Liver (tissue), 10 donors: ENCODE measurements at places on chromosomes 2 and 18. TPM values are rescaled to one million over a fixed set of nuclear protein-coding genes. Genes with fewer than 3 reads are reported as not detected.

POMC gene
- total RNA-seq = 7.8 TPM

TM4SF20 gene
- total RNA-seq = not detected

DNA sequence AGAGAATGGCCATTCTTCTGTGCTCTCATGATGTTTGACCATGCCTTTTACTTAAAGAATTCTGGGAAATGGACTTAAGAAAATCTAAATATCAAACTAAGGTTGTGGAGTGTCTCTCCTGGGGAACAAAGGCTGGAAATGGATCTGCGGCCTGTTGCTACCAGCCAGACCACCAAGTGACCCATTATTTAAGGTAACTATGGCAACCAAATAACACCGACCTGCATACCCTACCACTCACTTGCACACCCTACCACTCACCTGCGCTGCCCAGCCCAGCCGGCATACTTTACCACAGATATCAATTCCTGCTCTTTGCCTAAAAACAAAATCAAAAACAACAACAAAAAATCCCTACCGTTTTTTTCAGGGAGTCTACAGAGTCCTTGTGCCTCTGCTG is 203.2 kb downstream of the NBAS start:
- H3K4me1 ChIP-seq = no peaks in the 10 kb centered on the region
- DNase-seq = no peak
- no peak overlapping the region for H3K27ac ChIP-seq
- H3K27me3 ChIP-seq = no peaks in the 10 kb centered on the region
- no peak overlapping the region for H3K4me3 ChIP-seq

- H3K27me3 ChIP-seq = no peaks in the 10 kb centered on the region
- H3K4me1 ChIP-seq = no peaks in the 10 kb centered on the region
- DNase-seq = no peak
- no peak overlapping the region for H3K27ac ChIP-seq
- H3K4me3 ChIP-seq = no peak overlapping the region
Measured at GRCh38 chr18:54162431-54162830, 62.0 kb downstream of the MBD2 start.

DNA sequence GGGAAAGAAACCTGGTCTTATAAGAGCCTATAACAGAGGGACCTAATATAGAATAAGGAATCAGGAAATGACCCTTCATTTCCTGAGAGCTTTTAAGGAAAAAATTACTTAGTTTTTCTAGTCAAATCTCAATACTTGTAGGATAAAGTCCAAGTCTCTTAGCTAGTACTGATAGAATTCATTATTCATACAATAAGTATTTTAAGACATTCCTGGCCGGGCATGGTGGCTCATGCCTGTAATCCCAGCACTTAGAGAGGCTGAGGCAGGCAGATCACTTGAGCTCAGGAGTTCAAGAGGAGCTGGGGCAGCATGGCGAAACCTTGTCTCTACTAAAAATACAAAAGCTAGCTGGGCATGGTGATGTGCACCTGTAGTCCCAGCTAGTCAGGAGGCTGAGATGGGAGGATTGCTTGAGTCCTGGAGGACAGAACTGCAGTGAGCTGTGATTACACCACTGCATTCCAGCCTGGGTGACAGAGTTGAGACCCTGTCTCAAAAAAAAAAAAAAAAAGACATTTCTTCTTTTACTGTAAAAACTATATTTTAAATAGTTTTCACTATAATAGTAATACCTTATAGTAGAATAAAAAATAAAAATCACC is 3.2 kb downstream of the RAB3GAP1 start:
- H3K36me3 ChIP-seq = no peaks in the 10 kb centered on the region
- no peaks in the 10 kb centered on the region for H3K27me3 ChIP-seq
- DNase-seq = no peak

TCF7L1 gene
- total RNA-seq = 1.6 TPM

DNA sequence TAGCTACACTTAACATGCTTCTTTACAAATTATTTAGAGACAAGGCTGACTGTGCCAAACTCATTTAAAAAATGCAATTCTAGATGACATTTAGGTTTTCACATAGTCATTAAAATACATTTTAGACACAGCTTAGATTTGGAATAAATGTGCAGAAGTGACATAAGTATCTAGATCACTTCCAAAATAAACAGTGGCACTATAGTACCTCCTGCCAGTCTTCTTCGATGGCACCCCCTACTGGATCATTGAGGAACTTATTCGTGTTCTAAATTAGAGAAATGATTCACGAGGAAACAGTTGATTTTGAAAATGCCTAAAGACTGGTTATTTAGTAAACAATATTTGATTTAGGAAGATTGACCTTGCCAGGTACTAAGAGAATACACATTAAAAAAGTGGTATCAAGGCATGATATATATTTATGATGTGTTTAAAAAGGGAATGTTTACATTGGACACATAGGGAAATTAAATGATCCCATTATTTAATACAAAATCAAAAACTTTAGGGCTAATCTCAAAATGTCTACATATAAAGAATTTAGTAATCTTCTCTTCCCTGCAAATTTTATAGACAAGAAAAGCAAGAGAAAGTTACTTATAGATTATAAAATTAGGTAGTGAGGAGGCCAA is 323.9 kb downstream of the XIRP2 start:
- H3K27me3 ChIP-seq = no peaks in the 10 kb centered on the region
- no peak for DNase-seq
- H3K4me3 ChIP-seq = no peak overlapping the region
- no peaks in the 10 kb centered on the region for H3K36me3 ChIP-seq

DNA sequence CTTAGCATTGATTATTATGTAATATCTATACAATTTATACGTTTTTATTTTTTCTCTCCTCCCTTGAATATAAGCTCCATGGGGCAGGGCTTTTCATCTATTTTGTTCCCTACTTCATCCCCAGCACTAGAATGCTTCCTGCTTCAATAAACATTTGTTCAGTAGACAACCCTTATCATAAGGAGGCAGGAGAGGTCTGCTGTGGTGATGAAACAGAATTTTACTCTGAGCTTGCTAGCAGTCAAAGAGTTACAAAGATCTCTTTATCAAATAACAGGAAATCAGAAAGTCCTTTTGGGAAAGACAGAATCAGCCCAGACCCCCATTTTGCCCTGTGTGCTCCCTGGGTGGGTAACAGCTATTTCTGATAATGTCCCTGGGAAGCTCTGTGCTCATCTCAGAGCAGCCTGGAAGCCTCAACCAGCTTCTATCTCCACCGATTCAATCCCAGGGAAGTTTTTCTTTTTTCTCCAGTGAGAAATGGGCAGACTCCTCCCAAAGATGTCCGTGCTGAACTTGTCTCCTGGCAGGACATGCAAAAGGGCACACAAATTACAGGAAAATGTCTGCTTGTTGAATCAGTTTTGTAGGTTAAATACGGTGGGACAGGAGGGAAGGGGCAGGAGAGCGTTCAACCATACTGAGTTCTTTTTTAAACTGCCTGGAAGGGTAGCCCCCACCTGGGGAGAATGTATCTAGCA is 84.7 kb upstream of the PKDCC start:
- H3K27me3 ChIP-seq = no peaks in the 10 kb centered on the region
- H3K4me3 ChIP-seq = no peak overlapping the region
- no peak for DNase-seq

DNA sequence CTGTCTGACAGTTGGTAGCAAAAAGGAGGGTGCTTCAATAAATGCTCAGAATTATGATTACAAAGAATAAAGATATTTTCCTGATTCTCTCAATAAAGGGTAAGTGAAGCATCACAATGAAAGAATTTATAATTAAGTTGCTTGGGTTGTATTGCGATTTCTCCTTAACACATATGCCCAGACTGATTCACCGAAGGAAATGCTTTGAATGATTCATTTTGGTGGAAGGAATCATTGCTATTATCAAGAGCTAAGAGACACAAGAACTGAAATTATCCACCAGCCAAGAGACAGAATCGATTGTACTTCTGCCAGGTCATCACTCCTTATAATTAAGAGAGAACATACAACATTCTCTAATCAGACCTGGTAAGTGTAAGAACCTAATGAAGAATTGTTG is 301.4 kb downstream of the NR4A2 start:
- no peak overlapping the region for H3K4me3 ChIP-seq
- no peak overlapping the region for H3K27ac ChIP-seq
- no peaks in the 10 kb centered on the region for H3K36me3 ChIP-seq
- H3K27me3 ChIP-seq = no peaks in the 10 kb centered on the region
- DNase-seq = no peak

DAW1 gene
- total RNA-seq = not detected

DNA sequence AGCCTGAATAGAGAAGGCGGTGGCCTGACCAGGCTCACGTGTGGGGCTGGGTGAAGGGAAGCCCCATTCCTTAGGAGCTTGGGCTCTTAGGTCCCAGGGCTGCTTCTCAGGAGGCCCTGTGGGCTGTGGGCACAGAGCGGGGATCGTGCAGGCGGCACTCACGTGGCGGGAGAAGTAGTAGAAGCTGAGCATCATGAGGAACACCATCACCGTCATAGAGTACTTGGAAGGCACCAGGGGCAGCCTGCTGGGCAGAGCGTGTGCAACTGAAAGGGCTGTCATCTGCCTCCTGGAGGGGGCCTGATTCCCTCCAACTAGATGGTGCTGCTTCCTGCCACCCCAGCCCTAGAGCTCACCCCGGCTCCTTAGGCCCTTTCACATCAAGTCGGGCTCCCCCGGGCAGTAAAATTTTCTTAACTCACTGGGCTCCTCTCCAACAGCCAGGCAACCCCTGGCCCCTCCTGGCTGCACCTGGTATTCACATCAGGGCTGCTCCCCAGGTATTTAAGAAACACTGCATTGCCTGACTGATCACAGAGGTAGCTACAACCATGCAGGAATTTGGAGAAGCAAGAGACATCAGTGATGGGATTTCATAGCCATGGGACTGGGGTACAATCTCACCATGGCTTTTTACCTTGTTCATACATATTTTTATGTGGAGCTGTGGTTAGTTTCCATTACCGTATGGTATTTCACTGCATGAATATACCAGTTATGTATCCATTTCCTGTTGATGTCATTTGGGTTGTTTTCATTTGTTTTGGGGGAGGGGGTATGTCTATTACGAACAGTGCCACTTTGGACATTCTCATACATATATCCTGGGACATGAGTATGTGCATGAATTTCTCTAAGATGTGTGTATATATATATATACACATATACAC is 32.9 kb downstream of the CENPO start:
- H3K36me3 ChIP-seq = peaks cover 2% of the 10 kb centered on the region
- H3K27me3 ChIP-seq = no peaks in the 10 kb centered on the region

CDH7 gene
- total RNA-seq = under 0.01 TPM

HOXD13 gene
- total RNA-seq = not detected

TOGARAM2 gene
- total RNA-seq = 0.42 TPM

GRCh38 chr2:113765276-113765675 is 8.8 kb upstream of the SLC35F5 start:
- H3K4me1 ChIP-seq = no peaks in the 10 kb centered on the region
- H3K36me3 ChIP-seq = no peaks in the 10 kb centered on the region
- H3K27me3 ChIP-seq = no peaks in the 10 kb centered on the region
- H3K27ac ChIP-seq = no peak overlapping the region
- DNase-seq = no peak

DNA sequence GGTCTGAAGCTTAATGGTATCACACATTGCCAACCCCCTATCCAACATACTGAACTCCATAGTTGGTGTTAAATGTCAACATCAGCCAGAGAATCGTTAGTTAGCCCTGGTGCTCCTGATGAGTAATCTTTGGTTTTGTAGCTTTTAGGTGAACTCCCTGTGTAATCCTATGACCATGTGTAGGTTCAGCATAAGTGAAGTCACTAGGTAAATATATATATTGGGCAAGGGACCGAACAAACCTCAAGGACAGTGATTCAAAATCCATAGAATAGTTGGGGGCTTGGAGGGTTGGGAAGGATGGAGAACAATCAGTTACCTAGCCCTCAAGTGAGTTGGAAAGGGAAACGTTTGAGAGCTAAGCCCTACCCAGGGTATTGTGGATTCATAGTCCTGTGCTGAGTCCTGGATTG is 16.0 kb upstream of the AP1S3 start:
- H3K4me1 ChIP-seq = no peaks in the 10 kb centered on the region
- H3K36me3 ChIP-seq = no peaks in the 10 kb centered on the region
- H3K4me3 ChIP-seq = no peak overlapping the region
- no peaks in the 10 kb centered on the region for H3K27me3 ChIP-seq
- no peak overlapping the region for H3K27ac ChIP-seq

ADD2 gene
- total RNA-seq = 0.08 TPM

DNA sequence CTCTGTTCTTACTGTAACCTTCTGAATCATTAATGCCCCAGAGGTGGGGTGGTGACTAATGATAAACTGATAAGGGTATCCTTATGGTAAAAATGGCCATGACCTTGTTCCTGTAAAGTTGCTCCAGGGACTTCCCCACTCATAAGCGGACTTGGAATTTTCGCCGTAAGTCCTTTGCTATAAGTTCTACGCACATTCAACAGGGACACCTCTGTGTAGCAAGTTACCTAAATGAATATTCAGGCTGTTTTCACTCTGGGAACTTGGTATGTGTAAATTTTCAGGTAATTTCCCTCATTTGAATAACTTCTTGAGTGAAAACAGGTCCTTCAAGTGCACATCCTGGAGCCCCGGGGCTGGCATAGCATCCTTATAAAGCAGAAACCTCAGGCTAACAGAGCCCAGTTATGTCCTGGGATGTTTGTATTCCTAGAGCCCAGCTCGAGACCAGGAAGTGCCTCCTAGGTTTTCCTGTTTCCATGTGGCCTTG is 9.4 kb upstream of the AGFG1 start:
- no peaks in the 10 kb centered on the region for H3K27me3 ChIP-seq
- H3K27ac ChIP-seq = no peak overlapping the region
- H3K4me3 ChIP-seq = no peak overlapping the region
- peaks cover 9% of the 10 kb centered on the region for H3K4me1 ChIP-seq
- DNase-seq = no peak
- no peaks in the 10 kb centered on the region for H3K36me3 ChIP-seq

GRCh38 chr18:45688833-45689232 is 35.1 kb upstream of the SLC14A1 start:
- H3K4me1 ChIP-seq = peaks cover 4% of the 10 kb centered on the region
- no peak overlapping the region for H3K4me3 ChIP-seq
- H3K27me3 ChIP-seq = no peaks in the 10 kb centered on the region
- DNase-seq = no peak
- no peaks in the 10 kb centered on the region for H3K36me3 ChIP-seq

DNA sequence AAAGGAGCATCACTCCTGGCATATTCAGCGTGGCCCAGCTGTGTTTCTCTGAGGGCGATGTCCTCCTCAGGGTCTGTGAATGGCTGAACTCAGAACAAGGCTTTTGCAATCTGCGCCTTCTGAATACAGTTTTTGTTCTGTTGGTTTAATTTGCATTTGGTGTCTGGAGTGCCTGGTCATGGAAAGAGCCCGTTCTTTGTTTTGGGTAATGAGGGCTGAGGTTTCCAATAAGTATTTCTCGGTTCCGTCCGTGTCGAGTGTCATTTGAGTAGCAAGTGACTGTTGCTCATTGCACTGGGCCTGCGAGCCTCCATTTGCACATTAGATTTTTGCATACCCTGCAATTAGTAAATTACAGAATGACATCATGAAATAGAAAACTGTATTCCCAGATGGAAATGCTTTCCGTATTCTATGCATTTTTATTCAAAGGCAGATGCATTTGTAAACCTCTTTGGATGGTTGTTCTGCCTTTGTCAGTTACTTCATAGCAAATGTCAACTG is 57.3 kb downstream of the NEDD4L start:
- no peak overlapping the region for H3K4me3 ChIP-seq
- no peak overlapping the region for H3K27ac ChIP-seq
- H3K4me1 ChIP-seq = peaks cover 43% of the 10 kb centered on the region

VWA3B gene
- total RNA-seq = not detected

STPG4 gene
- total RNA-seq = 0.25 TPM

GRCh38 chr2:121519153-121519552 is 11.5 kb upstream of the RNU4ATAC start:
- no peak for DNase-seq
- H3K4me1 ChIP-seq = no peaks in the 10 kb centered on the region
- H3K4me3 ChIP-seq = no peak overlapping the region
- H3K27ac ChIP-seq = no peak overlapping the region
- peaks cover 15% of the 10 kb centered on the region for H3K36me3 ChIP-seq

- H3K27me3 ChIP-seq = no peaks in the 10 kb centered on the region
- no peaks in the 10 kb centered on the region for H3K36me3 ChIP-seq
- peak overlapping the region; percentile 43 for H3K4me3 ChIP-seq
- no peak for DNase-seq
- H3K27ac ChIP-seq = no peak overlapping the region
Measured at GRCh38 chr2:137952586-137953129, 11.6 kb upstream of the HNMT start.
